ENCODE measurements at places on chromosomes 3 and 15.

- no peak for DNase-seq
Measured at GRCh38 chr3:172626021-172626640, 84.7 kb downstream of the NCEH1 start.

DNA sequence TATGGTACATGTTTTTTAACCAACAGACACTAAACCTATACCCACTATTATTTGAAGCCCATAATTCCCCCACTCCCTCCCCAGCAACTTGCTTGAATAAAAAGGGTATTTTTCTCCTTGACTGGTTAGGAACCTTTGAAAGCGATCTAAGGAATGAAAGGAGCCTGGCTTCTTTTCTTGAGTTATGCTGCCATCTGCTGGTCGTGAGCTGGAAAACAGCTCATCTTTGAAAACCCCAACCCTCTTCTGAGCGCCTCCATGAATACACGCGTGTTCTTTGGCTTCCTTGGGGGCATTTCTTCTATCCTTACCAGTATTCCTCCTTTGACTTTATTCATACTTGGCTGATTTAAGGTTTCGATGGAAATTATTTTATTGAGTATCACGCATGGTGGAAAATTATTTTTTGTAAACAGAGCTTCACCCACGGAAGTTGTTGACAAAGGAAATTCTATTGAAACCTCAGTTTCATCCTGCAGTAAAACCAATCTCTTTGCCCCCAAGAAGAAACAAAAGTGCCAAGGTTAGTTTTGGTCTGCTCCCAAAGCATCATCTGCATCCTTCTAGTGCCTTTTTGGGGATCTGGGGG lies 171.6 kb downstream of the SV2B start:
- DNase-seq, result no peak

GRCh38 chr3:9217784-9218513 lies 31.5 kb downstream of the SRGAP3 start:
- DNase-seq, result no peak

GRCh38 chr15:78104566-78105475 lies 12.5 kb downstream of the SH2D7 start:
- no peak for DNase-seq

- no peak for DNase-seq
Measured at GRCh38 chr3:25548836-25549235, 115.9 kb downstream of the TOP2B start.
